ENCODE measurements at places on chromosomes 4 and X. TPM values are rescaled to one million over a fixed set of nuclear protein-coding genes. Genes with fewer than 3 reads are reported as not detected.

The THAP9 gene
- 2.1 TPM for total RNA-seq

The MTMR8 gene
- 2.5 TPM for total RNA-seq

The USP51 gene
- 3.3 TPM for total RNA-seq

The PRSS12 gene
- 4.0 TPM for total RNA-seq

The PASD1 gene
- total RNA-seq: not detected
